ENCODE measurements at places on chromosomes 1 and 21. TPM values are rescaled to one million over a fixed set of nuclear protein-coding genes. Genes with fewer than 3 reads are reported as not detected.
A peak's percentile ranks its signal among the peaks of the same experiment; 100 is the strongest.

DNA sequence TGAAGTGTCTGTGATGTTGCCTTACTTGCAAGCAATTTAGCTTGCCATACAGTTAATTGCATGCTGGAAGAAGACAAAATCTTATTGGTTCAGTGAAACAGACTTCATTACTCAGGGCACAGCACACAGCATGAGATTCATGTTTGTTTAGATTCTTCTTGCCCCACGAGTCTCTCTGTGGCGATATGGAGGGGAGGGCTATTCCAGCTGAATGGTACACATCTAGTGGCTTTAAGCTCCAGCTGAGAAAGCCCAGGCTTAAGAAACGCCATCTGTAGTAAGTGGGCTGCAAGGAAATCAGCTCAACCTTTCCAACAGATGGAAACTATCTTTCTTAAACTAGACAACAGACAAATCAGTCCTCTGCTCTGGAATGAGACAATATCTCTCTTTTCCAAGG, 1022.0 kb downstream of the NCAM2 start:
- DNase-seq = no peak

DNA sequence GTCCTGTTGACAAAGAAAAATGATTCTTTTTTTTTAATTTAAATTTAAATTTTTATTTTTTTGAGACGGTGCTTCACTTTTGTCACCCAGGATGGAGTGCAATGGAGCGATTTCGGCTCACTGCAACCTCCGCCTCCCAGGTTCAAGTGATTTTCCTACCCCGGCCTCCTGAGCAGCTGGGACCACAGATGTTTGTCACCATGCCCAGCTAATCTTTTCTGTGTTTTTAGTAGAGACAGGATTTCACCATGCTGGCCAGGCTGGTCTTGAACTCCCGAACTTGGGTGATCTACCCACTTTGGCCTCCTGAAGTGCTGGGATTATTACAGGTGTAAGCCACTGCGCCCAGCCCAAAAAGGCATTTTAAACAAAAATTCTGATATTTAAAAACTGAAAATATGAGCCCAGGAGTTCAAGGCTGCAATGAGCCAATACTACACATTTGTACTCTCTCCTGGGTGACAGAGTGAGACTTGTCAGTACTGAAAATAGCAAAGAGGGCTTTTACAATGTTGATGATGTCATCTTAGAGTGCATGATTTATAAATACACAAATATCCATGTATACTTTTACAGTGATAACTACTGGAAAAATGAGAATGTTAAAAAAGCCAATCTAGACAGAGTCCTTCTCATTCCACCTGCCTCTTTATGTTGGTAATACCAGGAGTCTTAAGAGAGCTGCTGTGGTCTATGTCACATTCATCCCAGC, 56.0 kb upstream of the STUM start:
- no peak for DNase-seq

GRCh38 chr21:31531967-31532366, 127.5 kb upstream of the SOD1 start:
- DNase-seq = no peak

- DNase-seq = no peak
These were observed 113.1 kb downstream of the ZNF648 start for GRCh38 chr1:181948372-181948771.

CFAP107 gene
- not detected for total RNA-seq

DNA sequence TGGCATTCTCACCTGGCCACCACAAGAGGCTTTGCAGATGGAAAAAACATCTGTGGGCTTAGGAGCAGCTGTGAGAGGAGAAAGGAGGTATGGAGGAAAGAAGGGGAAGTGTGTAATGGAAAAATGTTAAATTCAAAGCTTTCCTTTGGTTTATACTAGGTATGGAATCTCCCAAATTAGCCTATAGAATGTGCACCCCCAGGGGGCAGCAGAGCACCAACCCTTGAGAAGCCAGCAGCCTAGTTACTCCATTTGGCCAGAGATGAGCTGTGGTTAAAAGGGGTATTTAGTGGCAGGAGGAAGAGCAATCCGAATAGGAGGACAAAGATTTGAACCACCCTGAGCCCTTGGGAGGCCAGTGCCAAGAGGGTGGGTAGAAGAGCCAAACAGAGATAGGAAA, 97.5 kb upstream of the CTTNBP2NL start:
- peak; percentile 54 for DNase-seq

CYB561D1 gene
- 5.9 TPM for total RNA-seq

DNA sequence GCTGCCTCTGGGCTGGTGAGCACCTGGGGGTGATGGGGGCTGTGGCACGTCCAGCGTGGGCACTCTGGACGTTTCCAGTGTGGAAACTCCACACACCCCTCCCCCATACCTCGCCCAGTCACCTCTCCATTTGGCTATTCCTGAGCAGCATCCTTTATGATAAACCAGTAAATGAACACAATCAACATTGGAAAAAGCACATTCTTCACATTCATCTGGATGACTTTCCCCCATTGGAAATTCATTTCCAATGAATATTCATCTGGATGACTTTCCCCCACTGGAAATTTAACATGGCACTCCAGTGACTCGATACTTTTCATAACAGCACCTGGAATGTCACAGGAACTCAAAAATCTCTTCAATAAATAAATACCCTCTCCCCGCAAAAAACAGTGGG, 104.8 kb upstream of the KRTAP19-8 start:
- no peak for DNase-seq

- no peak for DNase-seq
These were observed 520.8 kb downstream of the PTPRU start for GRCh38 chr1:29756901-29757725.

PADI3 gene
- total RNA-seq = 0.15 TPM

CR1L gene
- total RNA-seq = not detected

- DNase-seq = no peak
These were observed 622.4 kb downstream of the MATN1 start for GRCh38 chr1:30101016-30101415.

BECN2 gene
- not detected for total RNA-seq

GRCh38 chr1:106526650-106527049, 529.8 kb upstream of the PRMT6 start:
- DNase-seq = no peak

DNA sequence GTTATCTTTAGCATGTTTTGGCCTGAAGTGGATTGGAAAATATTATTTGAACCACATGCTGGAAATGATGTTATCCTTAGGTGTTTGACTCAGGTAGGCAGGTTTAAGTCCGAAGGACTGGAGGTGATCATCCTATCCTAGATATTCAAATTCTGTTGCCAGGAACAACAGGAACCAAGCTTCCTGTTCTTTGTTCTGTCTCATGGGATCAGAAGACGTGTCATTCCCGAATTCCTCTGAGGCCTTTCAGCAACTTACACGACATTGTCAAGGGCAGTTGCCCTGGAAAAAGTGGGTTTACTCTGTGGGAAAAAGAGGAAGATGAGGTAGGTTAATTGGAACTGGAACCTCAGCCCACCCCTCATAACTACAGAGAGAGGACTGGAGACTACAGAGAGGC, 36.6 kb downstream of the SLAMF6 start:
- DNase-seq = no peak

GRCh38 chr1:42177541-42177981, 13.0 kb upstream of the GUCA2A start:
- peak; percentile 49 for DNase-seq

SIM2 gene
- total RNA-seq = 9.9 TPM

GJB5 gene
- not detected for total RNA-seq

DNA sequence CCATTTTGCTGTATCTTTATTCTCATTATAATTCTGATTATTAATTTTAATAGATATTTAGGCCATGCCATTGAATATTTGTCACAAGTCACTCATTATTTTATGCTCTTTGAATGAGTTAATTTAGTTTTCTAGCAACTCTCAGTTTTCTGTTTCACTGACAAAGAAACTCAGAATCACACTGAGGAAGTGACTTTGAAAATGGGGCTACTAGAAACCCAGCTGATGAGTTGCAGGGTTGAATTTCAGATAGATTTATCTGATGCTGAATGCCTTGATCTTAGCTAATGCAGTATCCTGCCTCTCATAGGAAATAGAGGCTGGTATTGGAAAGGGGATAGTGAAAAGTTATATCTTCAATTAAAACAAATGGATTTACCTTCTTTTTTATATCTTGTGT, 67.4 kb upstream of the PLA2G4A start:
- no peak for DNase-seq

DNA sequence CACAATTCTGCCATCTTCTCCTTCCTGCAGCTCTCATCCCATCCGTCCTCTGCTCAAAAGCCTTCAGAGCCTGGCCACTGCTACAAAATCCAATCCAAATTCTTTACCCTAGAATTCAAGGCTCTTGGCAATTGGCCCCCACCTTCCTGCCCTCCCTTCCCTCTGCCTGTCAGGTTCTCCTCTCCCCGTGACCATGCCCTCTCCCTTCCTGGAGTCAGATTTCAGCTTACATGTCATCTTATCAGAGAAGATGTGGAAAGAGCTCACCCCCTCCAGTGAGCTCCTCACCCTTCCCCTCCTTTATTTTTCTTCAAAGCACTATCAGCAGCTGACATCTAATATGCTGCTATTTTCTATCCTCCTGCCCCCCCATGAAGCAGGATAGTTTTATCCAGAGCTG, 86.9 kb downstream of the GRIK3 start:
- no peak for DNase-seq

ALPL gene
- not detected for total RNA-seq

RHD gene
- total RNA-seq = 0.66 TPM

DNA sequence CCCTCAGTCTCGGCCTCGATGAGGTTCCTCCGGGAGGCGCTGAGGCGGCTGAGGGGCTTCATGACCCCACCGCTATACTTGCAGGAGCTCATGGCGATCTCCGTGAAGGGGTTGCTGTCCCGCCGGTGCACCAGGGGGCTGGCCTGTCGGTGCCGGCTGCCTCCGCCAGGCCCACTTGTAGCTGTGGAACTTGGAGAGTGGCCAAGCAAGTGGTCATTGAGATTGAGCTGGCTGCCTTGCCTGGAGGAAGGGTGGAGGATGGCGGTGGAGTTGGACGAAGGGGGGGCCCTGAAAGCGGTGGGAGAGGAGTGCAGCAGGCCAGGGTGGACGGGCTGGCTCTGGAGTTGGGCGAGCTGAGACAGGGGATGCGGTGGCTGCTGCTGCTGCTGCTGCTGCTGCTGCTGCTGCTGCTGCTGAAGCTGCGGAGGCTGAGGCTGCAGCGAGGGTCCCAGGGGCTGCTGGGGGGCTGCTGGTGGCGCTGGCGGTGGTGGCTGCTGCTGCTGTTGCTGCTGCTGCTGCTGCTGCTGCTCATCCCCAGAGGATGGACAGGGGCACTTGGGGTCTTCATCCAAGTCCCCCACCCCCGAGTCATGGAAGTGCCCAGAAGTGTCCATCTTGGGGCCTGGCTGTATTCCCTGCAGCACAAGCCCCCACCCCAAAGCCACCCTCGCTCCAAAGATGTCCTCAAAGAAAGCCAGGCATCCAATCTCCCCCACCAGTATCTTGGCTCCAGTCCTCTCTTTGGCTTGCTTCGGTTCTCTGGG, 548 bp downstream of the KCNN3 start:
- no peak for DNase-seq

GRCh38 chr1:2151911-2152310, 42.7 kb downstream of the FAAP20 start:
- no peak for DNase-seq

- DNase-seq = no peak
These were observed 179.6 kb downstream of the DHRS3 start for GRCh38 chr1:12438349-12438924.

DMBX1 gene
- 3.1 TPM for total RNA-seq

XPR1 gene
- total RNA-seq = 5.8 TPM

- peak; percentile 31 for DNase-seq
These were observed 362.7 kb upstream of the B3GALT2 start for GRCh38 chr1:193549081-193549480.

RIPPLY3 gene
- total RNA-seq = not detected

DNA sequence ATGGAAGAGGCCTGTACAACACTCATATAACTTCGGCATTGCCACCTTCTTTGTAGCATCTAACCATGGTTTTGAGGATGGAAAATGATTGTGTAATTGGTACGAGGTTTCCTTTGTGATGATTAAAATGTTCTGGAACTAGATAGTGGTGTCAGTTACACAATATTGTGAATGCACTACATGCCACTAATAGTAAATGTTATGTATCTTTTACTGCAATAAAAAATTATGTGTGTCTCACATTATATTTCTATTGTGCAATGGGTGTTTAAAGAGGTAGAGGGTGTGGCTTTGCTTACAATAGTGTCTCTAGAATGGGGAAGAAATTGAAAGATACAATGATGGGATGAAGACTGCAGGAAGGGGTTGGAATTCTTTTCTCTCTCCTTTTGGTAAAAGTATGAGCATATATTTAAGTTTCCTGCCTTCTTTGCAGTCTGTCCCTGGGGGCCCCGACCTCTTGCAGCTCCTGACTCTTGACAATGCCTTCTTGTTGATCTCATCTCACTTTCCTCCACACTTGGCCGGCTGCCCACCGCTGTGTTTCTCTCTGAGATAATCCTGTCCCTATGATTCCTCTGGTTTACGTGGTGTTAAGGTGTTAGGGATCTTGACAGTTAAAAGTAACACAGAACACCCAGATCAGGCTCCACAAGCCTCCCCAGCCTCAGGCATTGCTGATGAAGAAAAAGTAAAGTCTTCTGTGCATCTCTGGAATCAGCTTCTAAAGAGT, 39.3 kb downstream of the MTARC1 start:
- no peak for DNase-seq

AJAP1 gene
- total RNA-seq = not detected

GRCh38 chr1:225746361-225747179, 31.1 kb upstream of the SRP9 start:
- DNase-seq = peak; percentile 73

GRCh38 chr1:178150610-178151009, 56.7 kb downstream of the RASAL2 start:
- no peak for DNase-seq

PCSK9 gene
- 6.1 TPM for total RNA-seq

Measured in HT-29 (cell line).